ENCODE measurements at places on chromosomes 11 and 22. TPM values are rescaled to one million over a fixed set of nuclear protein-coding genes. Genes with fewer than 3 reads are reported as not detected.

GRCh38 chr11:20729597-20730105 is 60.3 kb downstream of the NELL1 start:
- DNase-seq = no peak

GRCh38 chr11:26834601-26835000 is 112.7 kb upstream of the SLC5A12 start:
- DNase-seq = no peak

GRCh38 chr11:12149672-12150225 is 39.4 kb downstream of the MICAL2 start:
- no peak for DNase-seq

MOV10L1 gene
- 1.6 TPM for polyA plus RNA-seq

OR4A47 gene
- not detected for polyA plus RNA-seq
